Thoracic aorta endothelial cell (primary cell): ENCODE measurements at places on chromosomes 3 and 15. TPM values are rescaled to one million over a fixed set of nuclear protein-coding genes. Genes with fewer than 3 reads are reported as not detected.

IMPG2 gene
- 0.50 and 0.53 TPM in 2 replicates for total RNA-seq

SCAPER gene
- 13.7 and 15.9 TPM in 2 replicates for total RNA-seq

TMC3 gene
- not detected in 2 replicates for total RNA-seq

VIPR1 gene
- total RNA-seq = 0.14 and 3.2 TPM in 2 replicates

SNURF gene
- total RNA-seq = 11.4 and 13.3 TPM in 2 replicates

SNTN gene
- not detected in 2 replicates for total RNA-seq

ADGRG7 gene
- not detected in 2 replicates for total RNA-seq

CPN2 gene
- not detected in 2 replicates for total RNA-seq

CYP8B1 gene
- not detected in 2 replicates for total RNA-seq

ZNF385D gene
- 0.14 and 3.7 TPM in 2 replicates for total RNA-seq

CASR gene
- total RNA-seq = not detected in 2 replicates

SLC22A13 gene
- 0.22 and 0.27 TPM in 2 replicates for total RNA-seq

CADM2 gene
- 0.07 TPM in 1 of 2 replicates, not detected in the other for total RNA-seq

BFSP2 gene
- not detected in 2 replicates for total RNA-seq

ELL3 gene
- total RNA-seq = 0.53 and 2.0 TPM in 2 replicates

CCDC80 gene
- total RNA-seq = 8.0 and 9.2 TPM in 2 replicates

TWF2 gene
- 124 and 136 TPM in 2 replicates for total RNA-seq

PTPRG gene
- total RNA-seq = 67.4 and 73.9 TPM in 2 replicates

PRR20G gene
- not detected in 2 replicates for total RNA-seq

ZBTB20 gene
- 14.4 and 21.8 TPM in 2 replicates for total RNA-seq

CLDND1 gene
- 110 and 139 TPM in 2 replicates for total RNA-seq

GPR27 gene
- total RNA-seq = 0.07 TPM in 1 of 2 replicates, not detected in the other

ROBO1 gene
- total RNA-seq = 13.3 and 20.9 TPM in 2 replicates

ALG1L2 gene
- 0.27 TPM in 1 of 2 replicates, not detected in the other for total RNA-seq

ITIH1 gene
- total RNA-seq = not detected in 2 replicates

TMEM207 gene
- not detected in 2 replicates for total RNA-seq

FANCD2OS gene
- total RNA-seq = not detected in 2 replicates

ZNF860 gene
- total RNA-seq = 1.9 and 3.6 TPM in 2 replicates

BNIP2 gene
- 256 and 296 TPM in 2 replicates for total RNA-seq

CYP11A1 gene
- total RNA-seq = not detected in 2 replicates

ZMYND10 gene
- total RNA-seq = 0.07 and 0.13 TPM in 2 replicates

MKRN3 gene
- total RNA-seq = 0.79 TPM in 1 of 2 replicates, not detected in the other

C3orf49 gene
- not detected in 2 replicates for total RNA-seq

TICRR gene
- total RNA-seq = 10.9 and 16.2 TPM in 2 replicates

SHC4 gene
- 0.53 and 0.65 TPM in 2 replicates for total RNA-seq

USP50 gene
- total RNA-seq = 0.14 and 0.40 TPM in 2 replicates

RYR3 gene
- under 0.01 and 0.66 TPM in 2 replicates for total RNA-seq

PRRT3 gene
- 1.3 TPM in 2 replicates for total RNA-seq
